ENCODE measurements at places on chromosomes 6 and 20.

DNA sequence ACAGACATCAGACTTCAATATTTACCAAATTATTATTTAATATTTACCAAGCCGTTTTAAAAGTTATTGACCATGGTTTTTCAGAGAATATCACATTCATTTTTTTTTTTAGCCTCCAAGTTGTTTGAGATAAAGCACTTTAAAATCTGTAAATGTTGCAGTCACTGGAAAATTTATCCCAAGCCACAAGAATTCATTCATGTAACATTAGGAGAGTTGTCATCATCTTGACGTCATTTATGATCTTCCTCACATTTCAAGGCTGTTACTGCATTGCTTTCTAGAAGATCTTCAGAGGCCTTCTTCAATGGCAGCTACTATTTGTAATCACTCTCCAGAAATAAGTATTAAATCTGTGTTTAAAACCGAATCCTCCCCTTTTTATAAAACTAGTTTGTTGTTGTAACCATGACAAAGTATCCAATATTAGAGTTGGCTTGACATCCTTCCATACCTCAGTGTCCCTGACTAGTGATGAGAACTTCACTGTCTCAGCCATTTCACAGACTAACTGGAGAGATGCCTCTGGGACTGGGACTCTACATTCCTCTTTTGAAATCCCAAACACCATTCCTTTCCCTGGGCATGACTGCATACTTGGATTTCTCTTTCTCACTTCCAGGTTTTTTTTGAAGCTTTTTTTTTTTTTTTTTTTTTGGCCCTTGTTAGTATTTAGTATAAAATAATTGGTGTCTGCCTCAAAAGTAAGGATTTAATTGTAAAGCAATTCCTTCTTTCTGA lies 100.1 kb downstream of the ZFAND3 start:
- no peak for DNase-seq

DNA sequence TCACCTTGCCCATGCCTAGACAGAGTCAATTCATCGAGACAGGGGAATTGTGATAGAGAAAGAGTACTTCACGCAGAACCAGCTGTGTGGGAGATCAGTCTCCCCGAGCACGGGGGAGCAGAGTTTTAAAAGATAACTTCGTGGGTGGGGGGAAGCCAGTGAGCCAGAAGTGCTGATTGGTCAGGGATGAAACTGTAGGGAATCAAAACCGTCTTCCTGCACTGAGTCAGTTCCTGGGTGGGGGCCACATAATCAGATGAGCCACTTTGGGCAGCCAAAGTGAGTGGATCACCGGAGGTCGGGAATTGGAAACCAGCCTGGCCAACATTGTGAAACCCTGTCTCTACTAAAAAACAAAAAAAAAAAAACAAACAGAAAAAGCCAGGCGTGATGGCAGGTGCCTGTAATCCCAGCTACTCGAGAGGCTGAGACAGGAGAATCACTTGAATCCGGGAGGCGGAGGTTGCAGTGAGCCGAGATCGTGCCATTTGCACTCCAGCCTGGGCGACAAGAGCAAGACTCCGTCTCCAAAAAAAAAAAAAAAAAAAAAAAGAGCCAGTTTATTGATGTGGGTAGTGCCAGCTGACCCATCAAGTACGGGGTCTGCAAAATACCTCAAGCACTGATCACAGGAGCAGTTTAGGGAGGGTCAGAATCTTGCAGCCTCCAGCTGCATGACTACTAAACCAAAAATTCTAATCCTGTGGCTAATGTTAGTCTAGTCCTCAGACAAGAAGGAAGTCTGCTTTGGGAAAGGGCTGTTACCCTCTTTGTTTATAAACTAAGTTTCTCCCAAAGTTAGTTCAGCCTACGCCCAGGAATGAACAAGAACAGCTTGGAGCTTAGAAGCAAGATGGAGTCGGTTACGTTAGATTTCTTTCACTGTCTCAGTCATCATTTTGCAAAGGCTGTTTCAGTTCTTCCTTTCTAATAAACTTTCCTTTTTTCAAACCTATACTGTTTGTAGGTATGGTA lies 3.9 kb upstream of the TRIM39 start:
- DNase-seq = no peak

DNA sequence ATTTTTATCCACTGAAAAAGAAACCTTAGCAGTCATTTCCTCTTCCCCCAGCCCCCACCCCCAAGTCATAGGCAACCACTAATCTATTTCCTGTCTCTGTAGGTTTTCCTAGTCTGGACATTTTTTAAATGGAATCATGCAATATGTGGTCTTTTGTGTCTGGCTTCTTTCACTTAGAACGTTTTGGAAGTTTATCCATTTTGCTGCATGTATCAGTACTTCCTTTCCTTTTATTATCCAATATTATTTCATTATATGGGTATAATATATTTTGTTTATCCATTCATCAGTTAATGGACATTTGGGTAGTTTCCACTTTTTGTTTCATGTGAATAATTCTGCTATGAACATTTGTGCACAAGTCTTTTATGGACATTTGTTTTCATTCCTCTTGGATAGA lies 99.3 kb upstream of the BMP5 start:
- DNase-seq = no peak

GRCh38 chr6:80234908-80235307 lies 128.4 kb downstream of the BCKDHB start:
- no peak for DNase-seq

- no peak for DNase-seq
Observed at GRCh38 chr6:89475634-89476033, 42.7 kb downstream of the ANKRD6 start.

GRCh38 chr20:35992713-35993335 lies 24.4 kb downstream of the CNBD2 start:
- peak; percentile 89 for DNase-seq

All from spinal cord (tissue), 10 donors.